HCT116 (cell line): ENCODE measurements at places on chromosomes 12 and 14. TPM values are rescaled to one million over a fixed set of nuclear protein-coding genes. Genes with fewer than 3 reads are reported as not detected.

DNA sequence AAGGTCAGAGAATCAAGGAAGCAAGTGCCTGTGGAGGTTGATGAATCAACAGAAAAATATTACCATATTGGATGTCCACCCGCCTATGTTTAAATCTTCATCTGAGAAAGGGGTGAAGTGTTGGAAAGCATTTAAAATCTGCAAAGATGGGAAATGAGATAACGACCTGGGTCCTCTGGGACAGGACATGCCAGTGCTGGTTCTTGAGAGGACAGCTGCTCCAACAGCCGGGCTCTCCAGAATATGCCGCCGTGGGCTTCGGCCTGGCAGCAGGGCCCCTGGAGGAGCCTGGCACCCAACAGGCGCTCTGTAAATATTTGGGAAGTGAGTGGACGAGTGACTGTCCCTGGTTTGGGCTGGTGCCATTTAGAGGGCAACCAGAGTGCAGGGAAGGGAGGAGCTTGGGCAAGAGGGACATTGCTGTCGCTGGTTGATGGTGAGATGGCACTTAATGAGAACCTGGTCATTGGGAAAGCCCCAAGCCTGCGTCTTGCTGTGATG lies 129.9 kb downstream of the KCNA5 start:
- DNase-seq, result peak; percentile 51

- DNase-seq, result no peak
Observed at GRCh38 chr14:72518809-72519377, 375.0 kb downstream of the DPF3 start.

DNA sequence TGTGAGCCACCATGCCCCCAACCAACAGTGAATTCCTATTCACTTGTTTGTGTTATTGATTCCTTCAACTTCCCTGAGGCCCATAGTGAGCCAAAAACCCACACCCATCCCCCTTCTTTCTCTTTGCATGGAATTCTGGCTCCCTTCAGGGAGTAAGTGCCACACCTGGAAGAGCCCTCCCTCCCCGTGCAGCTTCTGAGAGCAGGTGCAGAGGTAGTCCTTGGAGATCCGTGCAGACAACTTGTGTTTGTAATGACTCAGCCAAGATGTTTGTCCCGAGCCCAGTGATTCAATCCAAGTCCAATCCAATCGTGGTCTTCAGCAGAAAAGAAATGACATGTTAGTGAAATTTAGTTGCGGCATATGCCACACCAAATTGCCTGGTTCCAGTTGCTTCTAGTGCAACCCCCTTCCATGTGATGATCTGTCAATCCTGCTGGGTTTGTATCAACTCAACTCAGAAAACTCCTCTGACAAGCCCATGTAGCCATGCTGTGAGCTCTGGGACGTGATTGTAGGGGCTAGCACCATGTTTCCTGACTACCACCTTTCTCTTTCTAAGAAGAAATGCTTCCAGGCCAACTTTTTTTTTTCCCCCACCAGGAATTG lies 27.5 kb downstream of the GPRC5A start:
- no peak for DNase-seq

DNA sequence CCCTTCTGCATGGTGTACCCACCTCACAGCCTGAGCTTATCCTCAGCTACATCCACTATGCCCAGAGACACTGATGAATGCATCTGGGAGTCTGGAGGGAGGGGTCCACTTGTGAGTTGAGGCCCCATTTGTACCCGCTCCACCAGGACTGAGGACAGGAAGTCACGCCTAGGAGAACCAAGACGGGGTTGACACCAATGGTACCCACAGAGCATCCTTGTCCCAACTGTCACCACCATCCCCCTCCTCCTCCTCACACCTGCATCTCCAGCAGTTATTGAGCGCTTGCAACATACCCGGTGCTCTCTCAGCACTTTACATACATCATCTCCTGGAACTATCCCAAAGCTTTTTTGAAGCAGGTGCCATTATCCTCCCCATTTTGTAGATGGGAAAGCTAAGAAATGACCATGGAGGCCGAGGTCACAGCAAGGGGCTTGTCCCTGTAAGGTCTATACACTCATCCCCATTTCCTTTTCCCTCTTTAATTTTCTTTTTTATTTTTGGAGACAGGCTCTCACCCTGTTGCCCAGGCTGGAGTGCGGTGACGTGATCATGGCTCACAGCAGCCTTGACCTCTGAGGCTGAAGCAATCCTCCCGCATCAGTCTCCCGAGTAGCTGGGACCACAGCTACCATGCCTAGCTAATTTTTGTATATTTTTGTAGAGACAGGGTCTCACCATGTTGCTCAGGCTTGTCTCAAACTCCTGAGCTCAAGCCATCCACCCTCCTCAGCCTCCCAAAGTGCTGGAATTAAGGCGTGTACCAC lies 31.7 kb downstream of the DGLUCY start:
- no peak for DNase-seq

The ASCL1 gene
- total RNA-seq, result not detected

The OR4K1 gene
- total RNA-seq, result not detected

DNA sequence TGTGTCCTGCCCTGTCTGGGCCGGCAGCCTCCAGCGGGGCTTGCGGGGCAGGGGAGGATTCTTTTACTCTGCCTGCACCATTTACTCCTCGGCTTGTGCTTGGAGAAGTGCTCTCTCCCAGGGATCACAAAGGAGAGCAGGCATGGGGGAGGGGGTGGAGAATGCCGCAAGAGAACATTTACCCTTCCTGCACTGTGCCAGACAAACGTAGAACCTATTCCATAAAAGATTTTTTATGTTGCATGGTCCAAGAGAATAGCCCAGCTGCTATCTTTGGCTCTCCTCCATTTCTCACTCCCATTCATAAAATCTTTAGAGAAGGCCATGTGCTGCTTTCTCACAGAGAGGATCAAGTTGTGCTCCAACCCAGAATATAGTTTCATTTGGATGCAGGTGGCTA lies 159.4 kb downstream of the SPTSSA start:
- DNase-seq, result no peak

GRCh38 chr14:27384124-27384523 lies 786.3 kb upstream of the NOVA1 start:
- no peak for DNase-seq

DNA sequence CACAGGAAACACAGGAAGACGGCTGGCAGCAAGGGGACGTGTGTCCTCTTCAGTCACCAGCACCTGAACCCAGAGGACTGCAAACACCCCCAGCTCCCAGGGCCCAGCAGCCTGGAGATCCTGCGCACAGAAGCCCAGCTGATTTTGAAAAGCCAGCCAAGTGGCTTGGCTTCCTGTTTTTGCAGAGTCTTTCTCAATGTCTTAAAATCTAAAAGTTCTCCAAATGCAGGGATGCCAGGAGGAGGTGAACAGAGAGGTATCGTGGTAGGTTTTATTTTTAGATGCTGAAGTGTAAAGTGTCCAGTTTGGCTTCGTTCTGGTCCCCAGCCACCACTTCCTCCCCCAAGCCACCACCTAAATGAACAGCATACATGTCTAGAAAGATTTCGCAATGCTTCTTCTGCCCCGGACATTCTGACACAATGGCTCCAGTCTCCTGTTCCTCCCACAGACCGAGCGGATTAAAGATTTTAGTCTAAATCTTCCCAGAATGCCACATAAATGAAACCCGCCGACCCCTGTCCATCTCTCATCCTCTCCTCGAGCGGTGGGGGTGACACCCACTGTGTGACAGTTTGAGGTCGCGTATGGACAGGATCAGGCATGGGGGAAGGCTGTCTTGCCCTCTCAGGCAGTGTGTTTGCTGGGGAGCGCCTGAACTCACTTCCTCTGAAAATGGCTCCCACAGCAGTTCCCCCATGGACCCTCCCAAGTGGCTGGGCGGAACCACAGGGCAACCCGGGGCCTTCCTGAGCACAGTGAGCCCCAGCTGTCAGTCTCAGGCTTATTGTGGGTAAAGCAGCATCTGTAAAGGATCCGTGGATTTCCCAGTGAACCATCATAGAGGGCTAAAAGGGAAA lies 41.6 kb downstream of the ITPK1 start:
- no peak for DNase-seq

The DGLUCY gene
- 67.0 TPM for total RNA-seq

DNA sequence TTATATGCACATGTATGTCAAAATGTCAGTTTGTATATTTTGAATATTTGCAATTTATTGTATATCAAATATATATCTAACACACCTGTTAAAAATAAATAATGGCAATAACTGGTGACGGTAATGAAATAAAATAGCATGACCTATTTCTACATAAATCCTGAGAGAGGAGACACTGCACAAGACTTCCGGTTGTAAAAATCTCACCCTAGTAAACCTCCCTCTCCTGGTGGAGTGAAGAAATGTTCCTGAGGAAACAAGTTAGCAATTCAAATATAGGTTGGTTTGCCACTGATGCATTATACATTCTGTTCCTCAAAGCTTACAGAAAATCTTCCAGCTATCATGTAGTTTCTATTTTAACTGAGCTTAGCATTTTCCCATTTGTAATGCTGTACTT lies 166.1 kb upstream of the SYT10 start:
- no peak for DNase-seq

The ETV6 gene
- total RNA-seq, result 14.1 TPM

GRCh38 chr12:19095756-19096480 lies 33.6 kb upstream of the PLEKHA5 start:
- no peak for DNase-seq

GRCh38 chr14:68840454-68840853 lies 47.6 kb upstream of the ZFP36L1 start:
- DNase-seq, result no peak

DNA sequence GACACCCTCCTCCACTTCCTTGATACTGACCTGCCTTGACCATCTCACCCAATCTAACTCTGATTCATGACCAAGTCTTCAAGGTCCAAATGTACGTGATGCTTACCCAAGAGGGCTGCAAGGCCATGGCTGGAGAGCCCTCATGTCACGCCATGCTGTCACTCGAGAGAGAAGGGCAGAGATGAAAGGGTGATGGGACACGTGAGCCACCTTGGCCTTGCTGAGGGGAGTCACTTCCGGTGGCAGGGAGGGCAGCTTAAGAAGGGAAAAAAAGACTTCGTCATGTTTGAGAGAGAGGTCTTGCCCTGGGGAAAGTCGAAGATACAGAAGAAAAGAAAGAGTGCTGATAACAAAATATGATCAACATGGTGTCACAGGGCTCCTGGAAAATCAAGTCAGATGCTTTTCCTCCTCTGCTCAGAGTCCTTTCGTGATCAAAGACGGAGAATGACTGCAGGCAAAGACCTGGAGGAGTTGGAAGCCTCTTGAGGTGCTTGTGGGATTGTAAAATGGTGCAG lies 3.3 kb upstream of the SCARB1 start:
- no peak for DNase-seq

- DNase-seq, result peak; percentile 71
Observed at GRCh38 chr12:46661110-46661845, 164.5 kb downstream of the SLC38A4 start.

- DNase-seq, result no peak
Observed at GRCh38 chr14:30210630-30211029, 283.0 kb upstream of the PRKD1 start.

DNA sequence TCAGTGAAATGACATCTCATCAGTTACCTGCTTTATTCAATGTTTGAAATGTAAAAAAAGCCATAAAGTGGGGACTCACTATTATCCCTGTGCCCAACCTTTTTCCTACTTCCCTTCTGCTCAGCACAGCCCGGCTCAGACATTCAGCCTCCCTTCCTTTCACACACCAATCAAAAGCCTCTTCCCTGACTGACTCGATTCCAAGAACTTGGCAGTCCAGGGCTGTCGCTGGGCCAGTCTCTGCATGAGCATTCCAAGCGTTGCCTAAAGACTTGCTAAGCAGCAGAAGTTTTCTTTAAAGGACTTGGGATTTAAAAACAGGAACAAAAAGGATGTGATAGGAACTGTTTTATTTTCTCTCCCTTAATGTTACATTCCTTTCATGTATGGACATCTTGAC lies 22.7 kb downstream of the ITPR2 start:
- DNase-seq, result no peak
